Stimulated activated CD4-positive, alpha-beta T cell treated with anti-CD3 and anti-CD28 coated beads, Interleukin-12 subunit alpha, Interleukin-12 subunit beta, amount 100 ng/mL, for 48 hours (primary cell): ENCODE measurements at places on chromosomes 12 and 14.

DNA sequence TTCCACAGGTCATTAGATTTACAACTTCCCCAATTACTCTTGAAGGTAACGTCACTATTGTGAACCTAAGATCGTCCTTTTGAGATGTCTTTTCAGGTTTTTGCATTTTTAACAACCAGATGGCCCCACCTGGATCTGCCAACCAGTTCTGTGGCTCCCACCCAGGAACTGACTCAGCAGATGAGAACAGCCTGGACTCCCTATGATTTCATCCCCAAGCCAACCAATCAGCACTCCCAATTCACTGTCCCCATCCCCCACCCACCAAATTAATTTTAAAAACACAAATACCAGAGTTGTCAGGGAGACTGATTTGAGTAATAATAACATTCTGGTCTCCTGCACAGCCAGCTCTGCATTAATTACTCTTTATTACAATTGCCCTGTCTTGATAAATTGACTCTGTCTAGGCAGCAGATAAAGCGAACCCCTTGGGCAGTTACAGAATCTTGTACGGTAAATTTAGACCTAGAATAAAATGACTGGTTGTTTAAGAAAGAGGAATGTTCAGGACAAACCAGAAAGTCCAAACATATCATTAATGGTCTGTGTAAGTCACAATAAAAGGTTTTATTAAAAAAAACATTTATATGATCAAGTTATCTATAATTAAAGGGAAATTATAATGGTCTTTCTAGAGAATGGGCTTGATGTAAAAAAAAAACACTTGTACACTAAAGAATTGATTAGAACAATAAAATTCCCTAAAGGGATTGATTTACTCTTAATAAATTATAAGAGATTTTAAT lies 55.8 kb downstream of the COX16 start:
- no peak for DNase-seq

- no peak for DNase-seq
Measured at GRCh38 chr14:50139192-50139591, 22.8 kb upstream of the VCPKMT start.

GRCh38 chr14:96100161-96101064 lies 61.3 kb downstream of the C14orf132 start:
- peak; percentile 60 for DNase-seq

- no peak for DNase-seq
Measured at GRCh38 chr12:13376610-13377373, 180.3 kb downstream of the EMP1 start.

- DNase-seq: peak; percentile 12
Measured at GRCh38 chr14:56491299-56492285, 88.0 kb upstream of the TMEM260 start.

DNA sequence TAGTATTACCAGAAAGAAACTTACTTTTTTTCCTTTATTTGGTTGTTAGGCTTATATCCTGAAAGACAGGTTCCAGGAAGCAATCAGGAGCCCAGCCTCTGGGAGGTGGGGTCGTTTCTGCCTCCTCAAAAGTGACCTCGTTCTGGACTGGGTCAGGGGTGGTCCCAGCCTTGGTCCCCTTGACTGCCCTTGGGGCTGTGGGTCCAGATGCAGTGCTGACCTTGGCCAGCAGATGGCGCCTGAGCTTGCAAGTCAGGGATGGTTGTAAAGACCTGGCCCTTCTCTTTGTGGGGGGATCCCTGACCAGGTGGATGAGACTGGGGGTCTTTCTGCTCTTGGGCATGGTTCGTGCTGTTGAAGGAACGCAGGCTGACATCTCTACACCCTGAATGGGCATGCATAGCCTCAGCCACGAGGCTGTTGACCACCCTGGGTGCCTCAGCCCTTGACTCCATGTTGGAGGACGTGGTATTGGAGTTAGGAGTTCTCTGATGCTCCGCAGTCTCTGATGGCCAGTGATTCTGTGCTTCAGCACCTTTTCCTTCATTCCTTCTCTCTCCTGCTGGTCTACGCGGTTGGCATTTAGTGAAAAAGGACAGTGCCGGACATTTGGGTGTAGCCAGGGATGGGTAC lies 62.4 kb downstream of the ADCK1 start:
- DNase-seq: peak; percentile 49

DNA sequence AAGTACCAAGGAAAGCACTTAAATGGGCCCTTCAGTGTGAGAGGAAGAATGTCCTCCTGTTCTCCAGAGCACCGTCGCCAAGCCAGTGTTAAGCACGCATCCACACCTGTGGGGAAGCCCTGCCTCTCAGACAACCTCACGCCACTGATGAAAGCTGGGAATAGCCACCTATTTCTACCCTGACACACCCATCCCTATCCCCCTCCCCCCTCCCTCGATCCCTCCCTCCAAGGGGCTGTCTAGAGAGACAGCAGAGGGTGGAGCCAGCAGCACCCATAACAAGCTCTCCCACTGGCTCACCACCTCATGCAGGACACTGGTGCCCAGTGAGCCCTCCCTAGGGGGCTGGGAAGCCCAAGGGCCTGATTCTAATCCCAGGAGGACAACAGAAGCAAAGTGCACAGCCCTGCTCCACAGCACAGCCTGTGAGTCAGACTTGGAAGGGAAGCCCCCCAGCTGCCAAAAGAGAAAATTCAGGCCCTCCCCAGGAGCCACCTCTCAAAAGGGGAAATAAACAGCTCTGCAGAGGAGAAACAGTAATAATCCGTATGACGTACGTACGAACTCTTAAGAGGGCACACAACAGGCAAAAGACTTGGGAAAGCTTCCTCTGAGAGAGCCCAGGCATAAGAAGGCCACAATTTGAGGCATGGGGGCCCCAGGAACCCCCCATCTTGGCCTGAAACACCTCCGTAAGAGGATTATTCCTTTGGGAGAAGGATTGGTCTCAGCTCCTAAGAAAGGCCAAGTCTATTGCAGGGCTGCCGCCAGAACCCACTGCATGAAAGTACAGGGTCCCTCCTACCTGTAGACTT lies 7.8 kb downstream of the PITPNM2 start:
- no peak for DNase-seq

GRCh38 chr14:33030386-33030785 lies 91.7 kb downstream of the NPAS3 start:
- no peak for DNase-seq

DNA sequence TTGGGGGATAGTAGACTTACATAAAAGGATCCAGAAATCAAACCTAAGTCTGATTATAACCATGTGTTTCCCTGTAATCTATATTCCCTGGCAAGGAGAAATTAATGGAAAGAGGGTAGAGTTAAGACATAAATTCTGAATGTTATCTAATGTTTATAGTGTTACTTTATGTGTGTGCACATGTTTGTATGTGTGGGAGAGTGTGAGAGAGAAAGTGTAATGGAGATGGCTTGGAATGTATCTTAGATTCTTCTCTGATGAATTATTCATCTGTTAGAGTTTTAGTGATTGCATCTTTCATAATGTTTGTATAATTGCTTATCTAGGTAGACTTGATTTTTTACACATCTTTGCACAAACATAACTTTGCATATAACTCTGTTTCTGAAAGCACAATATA lies 490.9 kb downstream of the FLRT2 start:
- DNase-seq: no peak
